CD4-positive, alpha-beta T cell treated with Interleukin-6 at 100 ng/mL for 8 hours (primary cell): ENCODE measurements at places on chromosomes 7 and 10.

DNA sequence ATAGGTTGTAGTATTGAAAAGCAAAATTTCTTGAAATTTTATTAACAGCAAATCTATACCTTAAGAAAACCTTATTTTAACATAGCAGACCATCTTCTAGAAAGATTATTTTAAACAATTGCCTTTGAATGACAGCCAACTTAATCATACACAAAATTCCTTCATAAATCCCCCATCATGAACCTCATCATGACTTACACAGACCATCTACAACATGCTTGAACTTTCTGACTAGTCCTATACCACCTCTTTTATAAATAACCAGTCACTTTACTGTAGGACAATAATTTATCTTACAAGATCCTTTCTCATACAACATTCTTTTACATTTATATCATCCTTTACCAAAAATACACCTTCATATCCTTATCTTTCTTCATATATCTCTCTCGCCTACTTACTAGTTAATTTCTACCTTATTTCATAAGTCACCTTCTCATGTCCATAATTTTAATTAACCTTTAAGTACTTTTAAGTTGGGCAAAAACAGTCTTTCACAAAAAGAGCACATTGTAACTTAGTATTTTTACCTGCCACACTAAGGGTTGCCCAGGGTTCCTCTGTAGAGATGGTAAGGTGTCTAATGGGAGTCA, 16.6 kb upstream of the PTN start:
- DNase-seq = no peak

GRCh38 chr7:151289891-151290290, 41.4 kb upstream of the SMARCD3 start:
- DNase-seq = no peak

DNA sequence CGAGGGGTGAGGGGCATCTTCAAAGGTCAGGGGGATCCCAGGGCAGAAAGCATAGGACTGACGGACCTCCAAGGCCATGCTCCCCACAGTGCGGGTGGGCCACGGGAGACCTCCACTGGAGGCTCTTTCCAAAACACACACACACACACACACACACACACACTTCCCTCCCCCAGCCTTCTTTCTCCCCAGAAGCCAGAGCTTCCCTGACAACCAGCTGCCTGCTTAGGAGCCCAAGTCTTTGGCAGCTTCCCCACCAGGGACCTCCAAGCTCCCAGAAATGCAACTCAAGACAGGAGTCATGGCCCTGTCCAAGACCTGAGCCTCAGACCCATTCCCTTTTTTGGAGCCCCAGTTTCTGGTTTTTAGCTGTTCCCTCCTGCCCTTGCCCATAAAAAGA, 710 bp upstream of the C10orf105 start:
- DNase-seq = no peak

DNA sequence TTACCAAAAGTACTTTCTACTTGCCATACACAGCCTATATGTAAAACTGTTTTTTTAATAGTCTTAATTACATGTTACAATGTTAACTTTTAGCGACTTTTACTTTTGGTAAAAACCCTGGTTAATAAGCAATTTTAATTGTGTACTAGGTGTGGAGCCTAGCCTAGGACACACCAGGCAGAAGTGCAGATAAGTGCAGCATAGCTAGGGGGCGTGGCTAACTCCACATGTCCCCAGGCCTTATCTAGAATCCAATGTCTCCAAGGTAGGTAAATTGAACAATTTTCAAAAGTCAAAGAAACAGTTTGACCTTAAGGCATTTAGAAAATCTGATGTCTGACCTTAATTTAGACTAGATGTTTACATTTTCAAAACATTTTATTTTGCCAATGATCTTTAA, 858.7 kb downstream of the CCSER2 start:
- DNase-seq = no peak

DNA sequence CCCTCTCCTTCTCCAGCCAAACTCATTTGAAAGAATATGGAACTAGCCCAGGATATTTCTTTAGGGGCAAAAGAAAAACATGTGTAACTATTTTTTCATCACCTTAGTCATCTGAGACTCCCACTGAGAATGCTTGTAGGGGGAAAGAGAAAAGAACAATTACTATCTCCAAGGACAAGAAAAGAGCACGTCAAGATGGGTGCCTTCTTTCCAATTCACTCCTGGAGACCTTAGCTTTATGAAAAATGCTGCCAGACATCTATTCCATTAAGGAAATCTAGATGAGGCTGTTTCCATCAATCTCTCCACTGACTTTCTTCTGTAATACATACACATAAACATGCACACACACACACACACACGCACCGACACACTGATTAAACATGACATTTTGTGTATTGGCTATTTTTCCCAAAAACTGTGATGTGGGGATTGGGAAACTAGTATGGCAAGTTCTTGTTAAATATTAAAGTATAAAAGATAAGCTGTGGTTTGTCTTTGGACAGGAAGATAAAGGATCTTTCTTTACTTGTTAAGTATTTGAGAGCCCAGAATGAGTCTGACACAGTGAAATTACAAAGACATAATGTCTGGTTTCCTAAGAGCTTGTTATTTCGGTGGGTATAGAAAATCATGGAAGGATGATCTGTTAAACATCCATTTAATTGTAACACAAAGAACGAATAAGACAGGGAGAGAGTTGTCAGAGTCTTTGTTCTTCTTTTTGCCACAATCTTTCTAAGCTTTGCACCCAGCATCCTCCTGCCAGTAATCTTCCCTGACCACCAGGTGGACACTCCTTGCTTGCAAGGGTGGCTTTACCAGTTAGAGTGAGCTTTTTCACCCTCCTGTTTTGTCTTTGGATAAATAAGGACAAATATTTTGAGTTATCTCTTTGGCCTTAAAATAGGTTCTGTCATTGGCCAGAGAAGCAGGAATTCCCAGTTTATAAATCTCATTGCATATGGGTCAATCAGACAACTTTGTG, 177.3 kb upstream of the TMEM72 start:
- no peak for DNase-seq

DNA sequence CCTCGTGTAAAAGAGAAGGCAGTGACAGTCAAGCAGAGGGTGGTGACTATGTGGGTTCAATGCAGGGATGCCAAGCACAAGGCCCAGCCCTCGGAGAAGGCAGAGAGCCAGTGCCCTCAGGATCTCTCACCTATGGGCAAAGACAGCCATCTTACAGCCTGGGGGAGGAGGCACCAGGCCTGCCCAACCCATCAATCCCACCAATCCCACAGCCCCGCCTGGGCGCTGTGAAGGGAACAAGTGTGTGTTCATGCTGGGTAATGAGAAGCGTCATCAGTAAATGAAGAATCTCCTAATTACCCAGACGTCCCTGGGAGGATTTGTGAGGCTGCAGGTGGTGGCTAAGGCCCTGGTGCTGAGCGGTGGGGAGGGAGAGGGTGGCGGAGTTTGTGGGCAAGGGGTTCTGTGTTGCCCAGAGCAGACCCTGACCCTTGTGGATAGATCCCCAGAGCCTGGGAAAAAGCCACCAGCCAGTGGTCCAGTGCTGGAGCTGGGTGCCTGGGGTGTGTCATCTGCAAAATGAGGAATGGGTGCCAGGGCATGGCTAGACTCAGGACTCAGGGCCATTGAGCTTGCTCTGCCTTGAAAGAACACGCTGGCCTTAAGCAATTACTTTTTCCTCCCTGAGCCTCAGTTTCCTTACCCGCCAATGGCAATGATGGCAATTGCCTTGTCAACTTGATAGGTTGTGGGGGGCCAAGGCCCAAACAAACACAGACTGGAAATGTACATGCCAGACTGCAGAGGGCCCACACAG, 128.1 kb upstream of the UNC5B start:
- DNase-seq = no peak

- no peak for DNase-seq
These were observed 191.3 kb downstream of the FGFR2 start for GRCh38 chr10:121406823-121407545.

DNA sequence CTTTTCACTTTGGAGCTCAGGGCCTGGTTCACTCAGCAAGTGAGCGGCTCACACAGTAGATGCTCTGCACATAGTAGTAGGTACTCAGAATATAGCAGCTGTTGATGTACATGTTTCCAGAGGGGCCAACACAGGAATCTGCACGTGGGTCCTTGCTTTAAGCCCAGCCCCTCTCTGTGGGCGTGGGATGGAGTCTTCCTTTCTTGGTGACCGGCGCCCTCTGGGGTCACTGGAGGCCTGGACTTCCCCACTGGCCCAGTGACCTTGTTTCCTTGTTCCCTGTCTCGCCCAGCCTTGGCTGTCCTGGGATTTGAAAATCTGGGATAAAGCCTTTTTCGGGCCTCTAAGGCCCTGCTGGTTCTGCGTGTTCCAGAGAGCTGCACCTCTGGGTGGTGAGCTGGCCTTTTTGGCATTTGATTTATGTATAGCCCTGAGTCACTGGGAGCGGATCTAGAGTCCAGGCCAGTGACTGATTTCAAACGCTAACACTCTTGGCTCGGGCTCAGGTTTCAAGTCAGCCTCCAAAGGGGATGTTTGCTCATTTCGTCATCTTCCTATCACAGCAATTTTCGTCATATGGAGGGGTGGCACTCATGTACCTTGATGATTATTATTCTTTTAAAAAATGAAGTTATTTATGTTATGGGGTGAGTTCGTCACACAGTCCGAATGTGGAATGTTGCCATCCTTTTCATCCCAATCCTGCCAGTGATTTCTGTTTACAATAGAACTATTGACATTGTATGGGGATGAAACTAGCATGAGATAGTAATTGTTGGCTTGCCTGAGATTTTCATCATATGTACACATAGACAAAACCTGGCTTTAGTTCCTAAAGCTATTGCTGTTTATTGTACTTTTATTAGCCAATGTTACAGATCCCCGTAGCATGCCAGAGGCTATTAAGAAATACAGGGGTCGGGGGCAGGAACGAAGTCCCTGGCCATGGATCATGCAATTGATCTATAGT, 65.5 kb downstream of the CUX1 start:
- no peak for DNase-seq

- no peak for DNase-seq
These were observed 317.8 kb downstream of the SNX13 start for GRCh38 chr7:17622451-17622850.

DNA sequence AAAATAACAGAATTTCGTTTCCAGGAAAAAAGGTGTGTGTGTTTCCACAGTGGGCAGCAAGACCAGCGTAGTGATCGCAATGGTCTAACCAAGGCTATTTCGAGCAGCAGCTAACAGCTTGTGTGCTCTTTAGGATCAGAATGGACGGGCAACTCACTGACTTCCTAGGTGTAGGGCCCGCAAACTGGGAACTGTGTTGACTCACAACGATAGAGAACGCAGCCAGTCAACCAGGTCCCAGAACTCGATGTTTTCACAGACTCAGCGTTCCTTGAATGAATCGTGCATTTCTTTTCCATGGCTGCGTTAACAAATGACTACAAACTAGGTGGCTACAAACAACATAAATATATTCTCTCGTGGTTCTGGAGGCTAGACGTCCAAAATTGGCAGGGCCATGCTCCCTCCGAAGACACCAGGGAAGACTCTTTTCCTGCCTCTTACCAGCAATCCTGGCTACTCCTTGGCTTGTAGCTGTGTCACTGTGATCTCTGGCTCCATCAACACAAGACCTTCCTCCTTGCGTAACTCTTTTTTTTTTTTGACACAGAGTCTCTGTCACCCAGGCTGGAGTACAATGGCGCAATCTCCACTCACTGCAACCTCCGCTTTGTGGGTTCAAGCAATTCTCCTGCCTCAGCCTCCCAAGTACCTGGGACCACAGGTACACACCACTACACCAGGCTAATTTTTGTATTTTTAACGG, 39.1 kb downstream of the PODXL start:
- no peak for DNase-seq

DNA sequence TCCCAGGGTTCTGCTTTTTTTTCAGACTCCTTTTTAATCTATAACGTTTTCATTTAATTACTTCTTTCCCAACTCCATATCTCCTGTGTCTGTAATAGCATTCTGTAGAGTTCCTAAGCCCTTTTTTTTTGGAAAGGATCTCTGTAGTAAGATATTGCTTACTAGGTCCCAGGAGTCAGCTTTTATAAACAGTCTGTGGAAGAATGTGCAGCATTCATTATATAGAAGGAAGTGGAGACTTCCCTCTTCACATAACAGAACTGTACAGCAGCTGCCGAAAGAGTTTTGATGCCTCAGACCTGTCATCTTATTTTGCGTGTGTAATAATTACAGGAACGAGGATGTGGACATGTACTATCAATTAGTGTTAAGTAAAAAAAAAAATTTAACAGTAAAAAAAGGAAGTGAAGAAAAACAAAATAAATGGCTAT, 7.4 kb upstream of the STEAP4 start:
- no peak for DNase-seq

- DNase-seq = no peak
These were observed 32.4 kb upstream of the HSPA12A start for GRCh38 chr10:116774728-116775151.

DNA sequence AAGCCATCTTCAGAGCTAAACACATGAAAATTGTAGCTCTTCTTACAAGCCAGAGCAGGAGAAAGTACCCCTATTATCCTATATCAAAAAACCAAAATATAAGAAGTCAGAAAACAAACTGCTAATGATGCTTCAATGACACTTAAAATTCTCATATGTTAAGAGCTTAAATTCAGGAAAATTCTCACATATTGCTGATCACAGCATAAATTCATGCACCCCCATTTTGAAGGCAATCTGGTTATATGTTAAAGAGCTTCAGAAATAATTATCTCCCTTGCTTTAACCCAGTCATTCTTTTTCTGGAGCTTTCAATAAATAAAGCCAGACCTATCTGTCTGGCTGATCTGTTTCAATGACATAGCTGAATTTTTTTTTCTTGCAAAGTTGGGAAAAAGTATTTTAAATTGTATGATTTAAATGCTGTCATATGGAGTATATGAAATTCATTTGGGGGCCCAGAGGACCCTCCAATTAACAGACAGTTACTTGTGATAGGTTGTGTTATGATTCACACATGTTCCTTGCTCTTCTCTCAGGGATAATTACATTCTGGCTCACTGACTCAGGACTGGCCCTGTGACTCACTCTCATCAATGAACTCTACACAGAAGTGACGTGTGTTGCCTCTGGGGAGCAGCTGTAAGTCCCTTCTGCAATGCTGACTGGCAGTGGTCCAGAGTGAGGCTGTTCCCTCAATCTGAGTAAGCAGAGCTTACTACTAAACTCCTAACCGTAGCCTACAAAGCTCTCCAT, 85.2 kb downstream of the HGF start:
- DNase-seq = no peak

DNA sequence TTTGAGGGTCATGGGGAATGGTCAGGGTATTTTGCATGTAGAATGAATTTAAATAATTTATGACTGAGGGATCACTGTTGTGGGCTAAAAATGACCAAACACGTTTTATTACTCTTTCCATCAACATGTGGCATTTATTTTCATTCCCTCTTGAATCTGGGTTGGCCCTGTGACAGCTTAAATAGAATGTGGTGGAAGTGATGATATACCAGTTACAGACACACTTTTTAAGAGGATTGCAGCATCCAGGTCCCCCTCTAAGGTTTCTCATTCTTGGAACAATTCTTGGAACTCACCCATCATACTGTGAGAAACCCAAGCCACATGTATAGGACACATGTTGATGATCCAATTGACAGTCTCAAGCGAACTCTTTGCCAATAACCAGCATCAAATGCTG, 272.4 kb downstream of the ETV1 start:
- DNase-seq = no peak
